ENCODE measurements at places on chromosomes 3 and 15.

DNA sequence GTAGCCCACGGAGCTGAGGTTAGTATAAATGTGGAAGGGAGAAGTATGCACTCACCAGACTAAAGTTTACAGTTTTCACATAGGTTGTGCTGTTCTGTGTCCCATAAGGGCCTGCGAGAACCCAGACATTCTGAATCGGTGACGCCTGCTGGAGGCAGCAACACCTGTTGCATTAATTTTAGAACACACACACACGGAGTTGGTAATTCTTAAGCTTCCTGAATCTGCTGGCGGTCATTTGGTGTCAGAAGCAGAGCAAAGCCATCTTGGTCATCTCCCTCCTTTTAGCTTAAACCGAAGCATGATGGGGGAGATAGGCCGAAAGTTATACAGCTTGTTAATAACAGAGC is 41.1 kb upstream of the AP3B2 start:
- DNase-seq: no peak

DNA sequence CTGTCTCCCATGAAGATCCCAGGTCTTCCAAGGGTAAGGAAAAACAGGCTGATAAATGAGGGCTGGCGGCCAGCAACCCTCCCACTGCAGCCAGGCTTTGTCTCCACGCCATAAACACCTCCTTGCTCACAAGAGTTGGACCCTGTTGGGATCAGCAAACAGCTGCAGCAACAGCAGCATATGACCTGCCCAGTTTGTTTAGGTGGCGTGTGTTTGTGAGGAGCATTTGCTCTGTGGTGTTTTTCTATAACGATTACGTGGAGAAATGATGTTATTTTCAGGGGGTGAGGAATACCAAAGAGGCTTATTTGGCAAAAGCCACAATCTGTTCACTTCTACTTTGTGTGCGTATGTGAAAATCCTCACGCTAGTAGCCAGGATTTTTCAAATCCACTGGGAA is 58.5 kb downstream of the RFTN1 start:
- no peak for DNase-seq

- DNase-seq: no peak
Observed at GRCh38 chr3:71453822-71454511, 129.6 kb downstream of the FOXP1 start.

- peak; percentile 15 for DNase-seq
Observed at GRCh38 chr15:37088436-37088835, 11.9 kb downstream of the MEIS2 start.

DNA sequence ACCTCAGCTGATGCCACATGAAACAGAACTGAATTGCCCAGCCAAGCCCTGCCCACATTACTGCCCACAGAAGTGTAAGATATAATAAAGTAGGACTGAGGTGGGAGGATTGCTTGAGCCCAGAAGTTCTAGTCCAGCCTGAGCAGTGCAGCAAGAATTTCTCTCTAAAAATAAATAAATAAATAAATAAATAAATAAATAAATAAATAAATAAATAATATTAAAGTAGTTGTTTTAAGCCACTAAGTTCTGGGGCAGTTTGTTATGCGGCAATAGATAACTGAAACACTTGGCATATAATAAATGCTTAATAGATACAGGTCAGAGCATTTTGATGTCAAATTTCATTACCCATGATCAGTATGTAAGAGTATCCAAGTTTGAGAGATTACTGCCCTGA is 249.4 kb upstream of the LRRFIP2 start:
- no peak for DNase-seq

GRCh38 chr3:43171748-43172147 is 65.9 kb upstream of the POMGNT2 start:
- DNase-seq: no peak

DNA sequence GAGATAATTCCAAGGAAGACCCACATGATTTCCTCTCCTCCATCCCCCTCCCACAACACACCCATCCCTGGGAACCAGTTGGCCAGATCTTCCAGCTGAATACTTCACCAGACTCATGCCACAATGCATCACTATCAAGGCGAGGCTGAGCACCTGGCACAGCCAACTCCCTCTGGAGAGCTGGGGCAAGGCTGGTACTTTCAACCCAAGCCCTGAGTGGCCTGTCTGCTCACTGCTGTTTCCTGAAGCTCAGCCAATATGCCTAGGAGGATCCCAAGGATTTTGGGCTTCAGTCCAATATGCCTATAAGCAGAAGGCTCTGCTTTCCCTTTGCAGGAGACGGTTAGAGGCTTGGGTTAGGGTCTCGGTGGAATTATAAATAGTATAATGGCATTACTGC is 90.9 kb upstream of the NEO1 start:
- DNase-seq: no peak

GRCh38 chr3:143450632-143451031 is 331.1 kb downstream of the CHST2 start:
- no peak for DNase-seq

DNA sequence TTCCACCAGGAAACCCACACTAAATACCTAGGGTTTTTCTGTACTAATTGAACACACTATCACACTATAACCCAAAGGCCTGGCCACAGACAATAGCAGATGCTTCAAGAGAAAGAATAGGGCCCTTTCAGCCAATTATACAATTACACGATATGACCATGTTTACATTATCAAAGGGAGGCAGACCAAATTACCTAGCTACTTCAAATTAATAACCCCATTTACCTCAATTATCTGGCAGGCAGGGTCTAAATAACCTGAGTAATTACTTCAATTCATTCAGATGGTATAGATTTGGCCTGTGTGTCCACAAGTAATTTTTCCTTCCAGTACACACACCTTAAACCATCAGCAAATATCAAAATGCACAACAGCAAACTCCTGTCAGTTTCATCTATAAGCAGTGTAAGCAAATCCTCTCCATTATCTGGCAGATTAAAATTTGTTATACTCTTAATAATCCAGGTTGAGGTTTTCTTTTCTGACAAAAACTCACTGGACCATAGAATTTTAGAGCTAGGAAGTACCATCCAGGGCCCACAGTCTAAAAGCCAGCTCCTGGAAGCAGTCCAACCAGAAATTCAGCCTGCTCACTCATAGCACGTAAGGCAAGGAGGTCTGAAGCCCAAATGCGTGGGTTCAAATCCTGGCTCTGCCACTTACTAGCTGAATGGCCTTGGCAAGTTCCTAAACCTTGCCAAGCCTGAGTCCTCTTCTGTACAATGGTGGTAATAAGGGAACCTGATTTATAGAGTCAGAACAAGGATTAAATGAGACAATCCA is 51.8 kb downstream of the RFTN1 start:
- no peak for DNase-seq

GRCh38 chr15:43285609-43286037 is 18.9 kb upstream of the TGM5 start:
- DNase-seq: peak; percentile 67

GRCh38 chr15:20346082-20346805 is 195.4 kb downstream of the GOLGA6L6 start:
- no peak for DNase-seq

DNA sequence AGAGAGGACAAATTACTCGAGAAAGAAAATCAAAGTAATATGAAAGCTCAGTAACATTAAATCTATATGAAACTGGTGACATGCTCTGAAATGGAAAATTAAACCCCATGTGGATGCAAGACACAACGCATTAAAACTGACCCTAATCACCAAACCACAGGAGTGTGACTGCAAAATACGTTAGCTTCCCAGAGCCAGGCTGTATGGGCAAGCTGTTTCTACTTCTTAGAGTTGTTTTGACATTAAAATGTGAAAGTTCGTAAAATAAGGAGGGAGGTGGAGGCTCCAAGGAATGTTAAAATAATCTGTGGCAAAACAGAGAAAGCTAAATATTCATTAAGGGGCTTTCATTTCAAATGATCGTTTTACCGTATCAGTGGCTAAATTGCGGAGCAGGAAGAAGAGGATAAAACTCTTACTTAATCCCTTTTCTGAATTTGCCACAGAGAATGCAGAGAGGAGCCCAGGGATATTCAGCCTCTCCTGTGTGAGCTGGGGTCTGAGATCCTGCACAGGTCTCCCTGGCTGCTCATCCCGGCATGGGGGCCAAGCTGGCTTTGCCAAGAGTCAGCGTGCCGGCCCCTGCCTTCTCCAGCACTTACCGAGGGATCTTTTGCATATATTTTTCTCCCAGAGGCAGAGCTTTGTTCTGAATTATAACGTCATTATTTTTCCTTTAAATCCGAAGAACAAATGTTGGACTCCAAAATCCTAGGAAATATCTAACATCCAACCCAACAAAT is 239.8 kb upstream of the THBS1 start:
- DNase-seq: no peak

GRCh38 chr15:89383365-89384175 is 48.9 kb upstream of the POLG start:
- peak; percentile 11 for DNase-seq

DNA sequence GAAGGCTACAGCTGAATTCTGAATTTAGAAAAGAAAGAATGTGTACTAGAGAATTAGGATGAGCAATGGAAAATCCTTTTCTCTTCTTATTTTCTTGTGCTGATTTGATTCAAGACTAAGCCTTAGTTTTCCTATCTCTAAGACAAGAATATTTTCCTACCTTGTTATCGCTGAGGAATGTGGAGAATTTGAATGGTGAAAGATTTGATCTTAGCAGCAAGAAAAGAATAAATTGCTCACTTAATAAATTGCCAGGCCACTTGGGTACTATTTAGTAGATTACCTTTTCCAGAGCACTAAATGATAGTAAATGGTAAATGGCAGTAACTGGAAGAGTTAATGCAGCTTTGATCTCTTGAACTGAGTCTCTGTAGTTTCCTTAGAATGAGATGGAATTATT is 145.7 kb upstream of the MEIS2 start:
- no peak for DNase-seq

DNA sequence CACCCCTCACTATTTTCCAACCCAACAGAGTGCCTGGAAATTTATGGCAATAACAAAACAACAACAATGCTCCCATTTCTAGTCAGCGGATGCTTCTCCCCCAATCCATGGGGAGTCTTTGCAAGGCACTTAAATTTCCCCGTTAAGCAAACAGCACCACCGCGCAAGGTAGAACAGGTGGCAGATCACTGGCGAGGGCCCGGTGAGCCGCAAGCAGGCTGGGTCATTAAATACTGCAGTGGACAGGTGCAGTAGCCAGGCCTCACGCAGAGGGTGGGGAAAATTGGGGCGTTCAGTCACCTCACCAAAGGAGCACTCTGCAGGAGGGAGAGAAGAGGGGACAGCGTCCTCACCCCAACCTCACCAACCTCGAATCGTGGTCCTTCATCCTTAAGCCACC is 147.5 kb downstream of the NTRK3 start:
- DNase-seq: no peak

DNA sequence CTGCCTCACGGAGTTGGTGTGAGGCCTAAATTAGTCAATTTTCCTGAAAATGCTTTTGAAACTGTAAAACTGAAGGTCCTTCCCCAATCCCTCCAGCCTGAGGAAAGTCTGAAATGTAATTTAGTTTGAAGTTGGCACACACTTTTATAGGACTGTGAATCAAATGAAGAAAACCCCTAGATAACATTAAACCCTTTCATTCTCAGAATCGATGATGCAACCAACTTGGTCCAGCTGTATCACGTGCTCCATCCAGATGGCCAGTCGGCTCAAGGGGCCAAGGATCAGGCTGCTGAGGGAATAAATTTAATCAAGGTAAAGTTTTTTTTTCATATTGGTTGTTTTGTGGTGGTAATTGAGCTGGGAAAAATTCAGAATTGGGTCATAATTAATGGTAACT is 11.7 kb downstream of the MRPS22 start:
- DNase-seq: peak; percentile 56

DNA sequence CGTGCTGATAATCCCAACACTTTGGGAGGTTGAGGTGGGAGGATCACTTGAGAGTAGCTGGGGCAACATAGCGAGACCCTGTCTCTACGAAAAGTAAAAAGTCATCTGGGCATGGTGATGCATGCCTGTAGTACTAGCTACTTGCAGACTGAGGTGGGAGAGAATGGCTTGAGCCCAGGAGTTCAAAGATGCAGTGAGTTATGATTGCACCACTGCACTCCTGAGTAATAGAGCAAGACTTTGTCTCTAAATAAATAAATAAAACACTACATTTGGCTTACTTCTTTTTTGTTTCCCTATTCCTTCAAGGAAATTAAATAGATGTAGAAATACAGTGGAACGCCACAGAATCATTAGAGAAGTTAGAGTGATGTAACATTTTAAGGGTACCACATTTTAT is 20.1 kb upstream of the LDHAL6B start:
- peak; percentile 91 for DNase-seq

DNA sequence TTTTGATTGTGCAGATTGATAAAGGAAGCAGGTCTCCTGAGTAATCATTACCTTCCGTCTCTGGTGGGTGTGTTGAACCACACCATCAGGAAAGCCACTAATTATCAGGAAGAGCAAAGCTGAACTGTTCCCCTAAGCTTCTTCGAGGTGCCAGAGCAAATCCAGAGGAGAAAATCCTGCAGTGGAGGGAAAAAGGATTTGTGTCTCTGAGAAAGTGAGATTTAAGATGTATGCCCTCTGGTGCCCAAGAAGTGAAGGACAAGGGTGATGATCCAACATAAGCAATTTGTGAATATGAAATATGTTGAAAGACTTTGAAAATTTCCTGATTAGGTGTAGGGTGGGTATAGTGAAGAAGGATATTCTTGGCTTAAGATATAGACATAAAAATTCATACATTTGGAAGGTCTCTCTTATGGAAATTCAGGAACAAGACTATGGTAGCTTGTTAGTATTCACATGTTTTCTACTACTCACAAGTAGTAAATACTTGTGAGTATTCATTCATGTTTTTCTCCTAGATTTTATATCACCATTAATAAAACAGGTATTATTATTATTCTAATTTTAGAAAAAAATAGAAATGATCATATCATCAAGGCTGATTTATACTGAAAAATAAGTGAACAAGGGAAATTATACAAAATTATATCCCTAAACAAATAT is 34.8 kb downstream of the COMMD2 start:
- peak; percentile 82 for DNase-seq

DNA sequence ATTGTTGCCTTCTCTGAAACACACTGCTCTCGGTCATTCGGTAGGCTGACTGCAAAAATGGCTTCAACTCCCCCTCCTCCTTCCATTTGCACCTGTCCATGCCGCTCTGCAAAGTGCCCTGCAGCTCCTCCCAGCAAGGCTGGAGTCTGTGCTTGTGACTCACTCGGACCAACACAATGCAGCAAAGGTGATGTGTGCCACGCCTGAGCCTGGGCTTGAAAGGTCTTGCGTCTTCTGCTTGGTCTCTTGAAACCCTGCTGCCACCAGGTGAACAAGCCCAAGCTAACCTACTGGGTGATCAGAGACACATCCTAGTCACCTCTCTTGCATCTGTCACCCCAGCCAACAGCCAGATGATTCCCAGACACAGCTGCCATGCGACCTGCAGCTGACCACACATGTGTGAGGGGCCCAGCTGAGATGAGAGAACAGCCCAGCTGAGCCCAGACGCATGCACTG is 71.1 kb downstream of the MGLL start:
- DNase-seq: peak; percentile 32

GRCh38 chr3:70990185-70990584 is 593.3 kb downstream of the FOXP1 start:
- DNase-seq: no peak

- no peak for DNase-seq
Observed at GRCh38 chr3:30550246-30550645, 56.2 kb upstream of the TGFBR2 start.

Data from IMR-90 (cell line).